HT-29 (cell line): ENCODE measurements at places on chromosomes 3 and 15. TPM values are rescaled to one million over a fixed set of nuclear protein-coding genes. Genes with fewer than 3 reads are reported as not detected.

DNA sequence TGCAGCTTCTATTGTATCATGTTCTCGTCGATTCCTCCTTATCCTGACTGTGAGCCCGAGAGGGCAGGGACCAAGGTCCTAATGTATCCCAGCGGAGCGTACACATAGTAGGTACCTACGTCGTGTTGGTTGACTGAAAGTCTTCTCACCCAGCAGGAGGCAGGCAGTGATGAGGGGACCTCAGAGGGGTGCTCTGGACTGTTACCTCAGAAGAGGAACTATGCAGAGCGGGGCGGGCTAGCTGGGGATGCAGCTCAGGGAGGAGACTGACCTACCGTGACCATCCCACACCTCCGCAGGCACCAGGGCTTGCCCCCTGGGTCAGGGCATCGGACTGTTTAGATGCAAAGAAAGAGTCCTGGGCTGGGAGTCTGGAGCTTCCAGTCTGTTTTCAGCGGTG, 11.4 kb downstream of the CHAC1 start:
- no peak for DNase-seq

GRCh38 chr3:172325461-172325860, 122.8 kb downstream of the GHSR start:
- DNase-seq, result no peak

DNA sequence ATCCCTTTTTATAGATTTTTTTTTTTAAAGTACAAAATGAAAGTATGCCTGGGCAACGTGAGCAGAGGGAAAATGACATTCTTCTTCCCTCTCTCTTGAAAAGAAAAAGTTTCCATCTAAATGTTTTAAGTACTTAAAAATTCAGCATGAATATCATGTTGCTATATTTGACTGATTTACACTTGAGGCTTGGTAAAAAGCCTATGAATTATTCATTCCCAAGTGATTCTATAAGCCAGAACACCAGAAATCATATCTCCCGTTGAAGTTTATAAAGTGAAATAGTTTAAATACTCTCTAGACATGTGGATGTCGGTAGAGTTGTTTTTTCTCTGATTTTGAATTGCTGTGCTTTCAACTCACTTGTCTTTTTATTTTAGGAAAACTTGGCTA, 276.2 kb upstream of the RARB start:
- DNase-seq, result no peak

GRCh38 chr3:5324780-5325179, 137.3 kb downstream of the EDEM1 start:
- DNase-seq, result no peak

DNA sequence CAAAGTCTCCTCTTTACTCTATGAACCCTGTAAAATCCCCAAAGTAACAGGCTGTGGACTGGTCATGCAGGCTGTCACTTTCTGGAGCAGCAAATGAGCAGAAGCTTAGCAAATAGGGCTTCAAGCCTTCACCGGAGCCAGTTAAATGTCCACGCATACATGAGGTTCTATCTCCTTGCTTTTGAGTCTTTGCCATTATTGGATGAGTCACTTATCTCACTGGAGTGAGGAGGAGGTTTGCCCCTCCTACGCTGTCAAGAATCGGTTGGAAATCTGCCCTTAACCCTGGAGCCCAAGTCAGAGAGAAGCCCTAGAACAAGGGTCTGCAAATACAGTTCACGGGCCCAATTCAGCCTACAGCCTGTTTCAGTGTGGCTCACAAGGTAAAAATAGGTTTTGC, 126.1 kb upstream of the CTNNB1 start:
- DNase-seq, result no peak

DNA sequence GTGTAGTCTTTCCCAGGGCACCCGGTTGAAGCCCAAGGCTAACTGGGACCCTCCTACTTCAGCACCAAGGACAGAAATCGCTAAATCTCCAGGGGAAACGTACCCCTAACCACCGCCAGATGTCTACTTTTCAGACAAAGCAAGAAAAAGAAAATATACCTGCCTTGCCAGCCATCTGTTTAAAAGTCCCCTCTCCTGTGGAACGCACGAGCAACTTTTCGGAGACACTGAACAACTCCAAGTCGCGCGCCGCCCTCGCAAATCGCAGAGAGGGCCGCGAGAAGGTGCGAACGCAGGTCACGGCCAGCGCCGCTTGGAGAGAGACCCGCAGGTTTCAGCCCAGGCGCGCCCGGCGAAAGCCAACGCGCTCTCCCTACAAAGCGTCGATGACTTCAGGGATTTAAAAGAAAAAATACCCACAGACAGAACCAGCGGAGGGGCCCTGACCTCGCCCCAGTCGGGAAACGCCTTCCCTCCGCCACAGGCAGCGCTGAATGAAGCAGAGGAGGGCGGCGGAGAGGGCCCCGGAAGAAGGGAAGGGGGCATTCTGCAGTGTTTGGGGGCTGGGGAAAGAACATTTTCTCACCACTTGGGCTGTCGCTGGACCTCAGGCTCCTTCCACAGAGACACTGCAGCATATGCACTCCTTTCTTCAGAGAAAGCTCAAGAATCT, 213.1 kb downstream of the FGF12 start:
- no peak for DNase-seq

DNA sequence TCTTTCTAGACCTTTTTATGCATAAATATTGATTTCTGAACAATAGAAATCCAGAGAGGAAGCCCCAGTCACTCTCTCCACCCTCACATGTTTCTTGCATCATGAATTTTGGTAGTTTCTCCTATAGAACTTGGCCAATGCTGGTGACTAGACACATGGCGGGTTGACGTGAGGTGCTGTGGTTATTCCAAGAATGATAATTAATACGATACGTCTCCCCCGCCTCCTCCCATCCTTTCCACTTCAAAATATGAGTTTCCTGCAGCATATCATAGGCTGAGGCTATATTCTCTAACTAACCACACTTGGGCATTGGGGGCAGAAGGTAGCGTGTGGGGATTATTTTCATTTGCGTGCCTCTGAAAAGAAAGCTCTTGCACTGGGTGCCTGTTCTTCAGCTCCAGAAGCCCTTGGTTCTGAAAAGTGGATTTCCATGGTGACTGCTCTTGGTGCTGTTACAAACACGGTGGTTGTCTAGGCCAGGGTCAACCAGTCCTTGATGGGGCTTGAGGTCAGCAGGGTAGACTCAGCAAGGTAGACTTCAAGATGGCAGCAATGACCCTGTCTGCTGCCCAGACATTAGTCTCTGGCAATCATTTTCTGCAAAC, 5.3 kb downstream of the TNFSF10 start:
- no peak for DNase-seq

DNA sequence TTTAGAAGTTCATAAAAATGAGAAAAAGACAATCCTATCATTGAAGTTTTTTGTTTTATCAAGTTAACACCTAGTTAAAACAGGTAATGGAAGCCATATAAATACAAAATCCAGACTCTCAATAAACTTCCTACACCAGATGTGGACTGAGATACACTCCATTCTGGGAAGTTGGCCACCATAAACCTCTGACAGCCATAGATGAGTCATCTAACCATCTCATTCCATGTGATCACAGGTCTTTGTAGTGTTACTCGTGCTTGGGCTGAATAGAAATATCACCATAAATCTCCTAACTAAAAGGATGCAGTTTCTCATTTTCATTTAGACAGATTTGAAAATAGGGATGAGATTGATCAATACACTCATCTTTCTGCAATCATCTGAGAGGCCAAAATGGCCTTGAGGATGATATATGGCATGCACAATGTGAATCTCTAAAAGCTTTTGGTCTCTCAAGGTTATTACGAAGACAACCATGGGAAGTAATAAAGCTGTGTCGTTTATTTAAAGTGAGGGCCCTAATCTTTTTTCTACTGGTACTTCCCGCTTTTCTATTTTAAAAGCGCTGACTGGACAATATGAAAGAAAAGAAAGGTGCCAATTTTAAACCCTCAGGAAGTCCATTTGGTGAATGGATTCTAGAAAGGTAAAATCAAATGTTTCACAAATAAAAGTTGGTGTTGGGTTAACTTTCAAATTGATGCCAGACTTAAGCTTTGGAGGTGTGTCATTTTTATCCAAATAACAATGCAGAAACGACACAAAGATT, 155.5 kb downstream of the POLR2M start:
- peak; percentile 16 for DNase-seq

GRCh38 chr3:50416736-50417636, 57.7 kb upstream of the TMEM115 start:
- DNase-seq, result no peak

- peak; percentile 84 for DNase-seq
Observed at GRCh38 chr3:126357295-126358037, at the start of gene KLF15. Gene KLF15 (minus strand): TSS chr3:126357408. CDS start chr3:126352922, 4,486 bp downstream.

GRCh38 chr3:126014252-126014651, 45.3 kb downstream of the ROPN1B start:
- no peak for DNase-seq

DNA sequence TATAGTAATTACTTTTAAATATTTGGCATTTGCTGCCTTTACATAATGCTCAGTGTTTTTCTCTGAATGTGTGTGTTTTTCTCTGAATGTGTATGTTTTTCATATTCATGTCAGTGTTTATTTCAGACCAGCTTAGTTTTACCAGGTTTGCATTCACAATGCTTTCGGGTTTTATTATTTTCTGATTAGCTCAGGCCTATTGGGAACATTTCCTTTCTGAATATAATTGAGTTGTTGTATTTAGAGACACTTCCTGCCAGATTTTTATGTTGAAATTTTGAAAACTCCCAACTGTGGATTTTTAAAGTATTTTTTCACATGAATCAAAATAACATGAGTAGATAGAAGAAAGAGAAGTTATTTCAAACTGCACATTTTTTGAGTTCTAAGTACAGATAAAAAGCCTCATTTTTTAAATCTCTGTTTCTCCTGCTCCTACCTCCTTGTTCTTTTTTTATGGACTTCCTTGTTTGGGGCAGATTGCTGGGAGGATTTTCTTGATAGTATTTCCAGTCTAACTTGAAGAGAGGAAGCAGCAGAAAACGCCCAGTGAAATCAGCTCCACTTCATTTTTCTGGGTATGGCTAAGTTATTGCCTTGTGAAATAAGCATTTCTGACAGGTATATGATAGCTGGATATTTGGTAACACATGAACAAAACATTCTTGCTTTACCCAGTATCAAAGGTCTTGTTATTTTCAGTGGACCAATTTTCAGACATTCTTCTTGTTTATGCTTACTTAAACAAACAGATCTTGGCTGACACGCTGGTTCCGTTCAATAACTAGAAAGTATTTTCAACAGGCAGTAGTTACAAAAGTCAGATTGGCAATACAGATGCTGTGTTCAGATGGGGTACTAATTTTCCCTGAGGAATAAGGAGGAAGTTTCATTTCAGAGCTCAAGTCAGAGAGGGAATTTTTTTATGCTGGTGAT, 70.7 kb downstream of the RIOX2 start:
- DNase-seq, result peak; percentile 43

- DNase-seq, result no peak
Observed at GRCh38 chr3:31405515-31405914, 127.2 kb upstream of the STT3B start.

- no peak for DNase-seq
Observed at GRCh38 chr3:138253609-138254008, 66.5 kb downstream of the ARMC8 start.

DNA sequence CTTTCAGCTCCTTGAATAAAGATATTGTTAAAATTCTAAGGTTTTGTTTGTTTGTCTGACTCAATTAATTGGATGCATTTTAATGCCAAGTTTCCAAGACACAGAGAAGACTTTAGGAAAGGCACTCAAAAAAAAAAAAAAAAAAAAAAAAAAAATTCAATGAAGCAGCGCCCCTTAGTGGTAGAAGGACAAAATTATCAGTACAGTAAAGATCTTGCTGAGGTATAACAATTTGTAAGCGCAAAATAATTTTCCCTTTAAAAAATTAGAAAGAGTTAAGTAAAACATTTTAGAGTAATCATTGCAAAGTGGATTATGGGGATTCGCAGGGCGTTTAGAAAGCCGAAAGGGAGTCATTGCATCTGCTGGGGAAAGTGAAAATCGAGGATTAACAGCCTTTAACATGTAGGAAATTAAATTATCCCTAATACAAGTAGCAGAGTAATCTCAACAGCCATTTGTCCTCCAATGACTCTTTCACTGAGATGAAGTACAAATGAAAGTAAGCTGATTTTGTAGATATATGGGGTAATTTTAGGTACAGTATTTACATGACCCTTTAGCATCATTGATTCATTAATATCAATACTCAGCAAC, 5.8 kb upstream of the DIS3L start:
- DNase-seq, result peak; percentile 69

DNA sequence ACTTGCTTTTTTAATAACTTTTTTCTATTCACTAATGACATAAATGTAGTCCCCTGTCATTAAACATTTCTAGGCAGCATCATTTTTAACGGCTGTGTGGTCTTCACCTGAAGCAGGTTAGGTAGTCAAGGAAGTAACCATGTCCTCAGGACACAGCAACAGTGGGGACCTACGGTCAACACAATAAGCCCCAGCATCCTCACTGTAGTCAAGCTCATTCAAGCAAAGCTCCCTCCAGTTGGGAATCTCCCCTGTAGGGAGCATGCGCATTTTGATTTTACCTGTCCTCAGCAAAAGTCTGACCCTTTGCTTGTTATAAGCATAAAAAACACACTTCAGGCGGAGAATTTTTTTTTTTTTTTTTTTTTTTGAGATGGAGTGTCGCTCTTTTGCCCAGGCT, 151.4 kb downstream of the SHQ1 start:
- no peak for DNase-seq

DNA sequence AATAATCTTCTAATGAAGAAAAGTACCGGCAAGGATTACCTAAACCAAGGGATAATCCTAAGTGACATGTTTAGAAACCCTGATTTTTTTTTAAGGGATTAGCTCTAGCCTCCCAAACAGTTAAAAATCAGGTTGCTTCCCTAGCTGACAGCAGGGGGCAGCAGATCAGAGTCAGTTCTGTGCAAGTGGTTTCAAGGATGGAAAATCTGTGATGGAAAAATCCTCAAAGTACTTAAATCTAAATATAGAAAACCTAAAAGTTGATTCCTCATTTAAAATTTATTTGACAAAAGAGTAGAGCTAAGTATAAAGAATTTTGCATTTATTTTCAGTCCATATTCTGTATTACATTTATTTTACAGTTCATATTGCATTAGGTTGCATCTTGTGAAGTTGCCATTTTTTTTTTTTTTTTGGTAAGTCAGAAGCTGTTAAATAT, 107.6 kb downstream of the PEX5L start:
- DNase-seq, result peak; percentile 58

- peak; percentile 82 for DNase-seq
Observed at GRCh38 chr15:95556866-95557225, 773.7 kb upstream of the NR2F2 start.

SLC28A2 gene
- not detected in 2 replicates for total RNA-seq

P2RY12 gene
- not detected in 2 replicates for total RNA-seq

CRYGS gene
- 0.28 and 0.86 TPM in 2 replicates for total RNA-seq

CHST2 gene
- total RNA-seq, result not detected in 2 replicates

RGMA gene
- total RNA-seq, result not detected in 2 replicates

CHMP2B gene
- total RNA-seq, result 5.9 and 9.2 TPM in 2 replicates

GOLGA6A gene
- not detected in 2 replicates for total RNA-seq
